Stimulated activated naive CD4-positive, alpha-beta T cell treated with Interleukin-2 at 50 U/mL for 16 hours (primary cell): ENCODE measurements at places on chromosomes 7 and 10.

- DNase-seq: no peak
Measured at GRCh38 chr7:80722616-80723195, 84.3 kb downstream of the CD36 start.

DNA sequence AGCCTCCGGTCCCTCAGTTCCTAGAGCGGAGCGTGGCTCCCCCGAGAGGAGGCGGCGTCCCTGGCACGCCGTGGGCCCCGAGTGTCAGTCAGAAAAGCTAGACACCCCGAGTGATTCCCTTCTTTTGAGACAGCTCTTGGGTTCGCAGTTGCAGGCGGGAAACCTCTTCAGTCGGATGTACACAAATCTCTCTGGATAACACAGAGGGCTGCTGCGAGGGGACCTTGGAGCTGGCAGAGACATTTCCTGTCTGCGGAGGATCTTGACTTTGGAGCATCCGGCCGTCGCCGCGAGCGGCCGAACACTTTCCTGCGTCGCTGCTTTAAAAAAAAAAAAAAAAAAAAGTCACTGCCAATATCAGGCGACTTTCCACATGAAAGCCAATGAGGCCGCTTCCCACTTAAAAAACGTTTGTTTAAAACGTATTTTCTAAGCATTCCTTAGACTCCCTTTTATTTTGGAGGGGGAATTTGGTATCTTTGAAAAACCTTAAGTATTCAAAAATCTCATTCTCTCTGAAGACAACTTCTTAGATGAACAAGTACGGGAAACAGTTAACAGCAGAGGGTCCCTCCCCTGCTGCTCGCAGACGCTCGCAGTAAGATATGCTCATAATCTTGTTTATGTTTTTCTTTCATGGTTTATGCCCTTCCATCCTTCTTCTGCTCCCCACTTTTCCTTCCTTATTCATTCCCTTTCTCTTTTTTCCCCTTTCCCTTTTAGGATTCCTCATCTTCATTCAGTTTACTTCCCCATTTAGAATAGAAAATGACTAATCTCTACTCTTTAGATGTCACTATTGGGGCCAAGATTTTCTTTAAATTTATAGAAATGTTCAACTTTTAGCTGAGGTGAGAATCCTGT lies 10.0 kb downstream of the HHEX start:
- DNase-seq: no peak

- DNase-seq: no peak
Measured at GRCh38 chr10:51654918-51655317, 44.5 kb downstream of the CSTF2T start.

- DNase-seq: no peak
Measured at GRCh38 chr7:3591944-3592343, 290.9 kb downstream of the SDK1 start.

- no peak for DNase-seq
Measured at GRCh38 chr10:21290499-21291160, 234.9 kb downstream of the SKIDA1 start.

- DNase-seq: no peak
Measured at GRCh38 chr7:152859781-152860191, 100.2 kb downstream of the ACTR3B start.

DNA sequence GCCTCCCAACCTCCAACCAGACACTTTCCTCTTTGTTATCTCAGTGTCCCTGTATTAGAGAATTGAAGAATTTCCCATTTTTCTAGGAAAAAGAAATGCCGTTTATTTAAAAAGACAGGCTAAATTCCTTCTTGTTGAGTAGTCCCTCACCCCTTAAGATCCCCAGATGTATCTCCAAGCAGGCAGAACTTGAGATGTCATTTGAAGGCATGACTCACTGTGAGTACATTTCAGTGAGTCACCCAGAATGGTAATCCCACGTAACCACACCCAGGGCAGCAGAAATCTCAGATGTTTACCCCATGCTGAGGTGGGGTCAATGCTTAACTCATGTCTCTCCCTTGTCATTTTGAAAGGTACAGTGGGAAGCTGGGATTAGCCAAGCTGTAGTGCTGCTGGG lies 4.4 kb downstream of the ZNF655 start:
- DNase-seq: peak; percentile 37

GRCh38 chr10:103942866-103943265 lies 24.1 kb upstream of the SLK start:
- DNase-seq: no peak

DNA sequence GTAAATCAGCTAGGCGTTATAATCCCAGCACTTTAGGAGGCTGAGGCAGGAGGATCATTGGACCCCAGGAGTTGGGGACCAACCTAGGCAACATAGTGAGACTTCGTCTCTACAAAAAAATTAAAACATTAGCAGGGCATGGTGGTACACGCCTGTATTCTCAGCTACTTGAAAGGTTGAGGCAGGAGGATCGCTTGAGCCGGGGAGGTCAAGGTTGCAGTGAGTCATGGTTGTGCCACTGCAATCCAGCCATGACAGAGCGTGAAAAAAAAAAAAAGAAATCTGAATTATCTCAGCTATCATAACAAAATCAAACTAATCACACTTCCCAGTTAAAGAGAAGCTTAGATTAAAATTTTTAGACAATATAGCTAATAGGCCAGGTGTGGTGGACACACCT lies 35.3 kb downstream of the ATAD1 start:
- DNase-seq: no peak

DNA sequence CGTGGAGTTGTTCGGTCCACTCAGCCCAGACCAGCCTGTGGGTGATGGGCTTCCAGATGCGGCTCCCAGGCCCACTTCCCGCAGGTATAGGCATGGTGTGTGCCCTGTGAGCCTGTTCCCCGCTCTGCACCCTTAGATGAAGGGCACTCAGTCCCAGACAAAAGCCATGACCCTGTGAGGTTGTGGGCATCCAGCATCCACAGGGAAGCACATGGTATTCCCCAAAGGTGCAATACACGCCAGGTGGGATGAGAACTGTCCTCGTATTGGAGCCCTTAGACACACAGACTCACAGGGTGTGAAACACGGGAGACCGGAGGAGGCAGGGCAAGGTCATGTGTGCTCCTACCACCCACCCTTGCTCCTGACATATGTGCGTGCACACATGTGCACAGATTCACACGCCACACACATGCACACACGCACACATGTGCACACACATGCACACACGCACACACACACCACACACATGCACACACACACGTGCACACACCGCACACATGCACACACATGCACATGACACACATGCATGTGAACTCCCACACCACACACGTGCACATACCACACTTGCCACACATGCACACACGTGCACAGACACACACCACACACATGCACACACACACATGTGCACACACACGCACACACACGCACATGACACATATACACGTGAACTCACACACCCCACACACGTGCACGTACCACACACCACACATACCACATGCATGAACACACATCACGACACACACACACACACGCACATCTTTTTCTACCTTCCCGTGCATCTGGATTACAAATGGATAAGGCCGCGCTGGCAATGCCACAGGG lies 319.4 kb downstream of the WDR37 start:
- DNase-seq: no peak

- DNase-seq: no peak
Measured at GRCh38 chr10:91271886-91272285, 51.4 kb downstream of the PCGF5 start.

DNA sequence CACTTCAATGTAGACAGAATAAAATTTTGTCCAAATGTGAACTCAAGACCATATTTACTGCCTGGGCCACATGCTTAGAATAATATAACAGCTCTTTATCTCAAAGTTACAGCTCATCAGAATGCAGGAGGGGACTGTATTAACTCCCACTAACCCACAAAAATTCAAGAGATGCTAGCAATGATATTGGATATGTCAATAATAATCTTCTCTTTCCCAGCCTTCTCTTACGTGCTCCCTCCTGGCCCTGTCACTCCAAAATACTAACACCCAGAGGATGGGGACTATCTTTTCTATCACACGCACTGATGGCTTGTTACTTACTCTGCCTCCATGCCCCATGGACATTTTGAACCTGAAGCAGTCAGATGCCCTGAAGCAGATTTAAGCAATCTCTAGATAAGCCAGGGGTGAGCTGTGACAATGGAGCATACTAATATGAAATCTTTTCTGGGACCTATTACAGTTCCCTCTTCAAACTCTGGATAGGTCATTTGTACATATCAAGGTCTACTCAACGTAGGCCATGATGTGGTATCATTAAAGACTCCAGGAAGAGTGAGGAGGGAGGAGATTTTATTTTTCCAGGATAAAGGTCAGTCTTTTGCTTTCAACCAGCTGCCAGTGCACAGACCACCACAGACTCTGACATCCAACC lies 803.0 kb downstream of the GRM8 start:
- DNase-seq: no peak

DNA sequence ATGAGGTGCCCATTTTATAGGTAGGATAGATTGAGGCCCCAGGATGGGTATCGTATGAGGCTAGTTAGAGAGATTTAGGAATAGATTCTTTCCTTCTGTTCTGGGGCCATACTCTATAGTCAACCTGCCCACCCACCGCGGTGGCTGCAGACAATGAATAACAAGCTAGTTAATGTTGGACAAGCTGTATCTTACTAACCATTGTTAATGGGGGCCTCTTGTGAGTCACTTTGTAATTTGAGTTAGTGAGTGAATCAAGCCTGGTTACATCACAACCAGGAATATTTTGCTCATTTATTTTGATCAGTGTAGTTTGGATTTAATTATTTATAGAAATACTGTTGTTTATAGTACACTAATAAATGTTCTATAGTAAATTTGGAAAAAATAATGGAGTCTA lies 7.3 kb downstream of the SORCS3 start:
- DNase-seq: no peak

DNA sequence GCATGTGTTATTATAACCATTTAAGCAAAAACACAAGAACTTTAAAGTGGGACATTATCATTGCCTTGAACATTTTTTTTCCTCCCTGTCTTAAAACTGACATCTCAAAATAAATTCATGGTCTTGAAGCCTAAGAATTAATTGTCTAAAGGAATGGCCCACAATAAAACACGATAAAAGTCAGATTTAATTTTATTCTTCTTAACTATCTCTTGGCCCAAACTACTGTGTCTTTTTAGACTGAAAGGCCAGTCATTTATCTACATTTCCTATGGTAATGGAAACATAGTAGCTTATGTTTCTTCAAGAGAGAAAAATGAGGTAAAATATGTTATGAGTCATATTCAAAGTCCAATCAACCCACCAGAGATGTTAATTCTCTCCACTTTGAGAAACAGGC lies 24.4 kb upstream of the ETV1 start:
- no peak for DNase-seq

- DNase-seq: no peak
Measured at GRCh38 chr10:95236068-95236903, 42.2 kb downstream of the ACSM6 start.

GRCh38 chr7:12004581-12004980 lies 172.6 kb upstream of the THSD7A start:
- no peak for DNase-seq

DNA sequence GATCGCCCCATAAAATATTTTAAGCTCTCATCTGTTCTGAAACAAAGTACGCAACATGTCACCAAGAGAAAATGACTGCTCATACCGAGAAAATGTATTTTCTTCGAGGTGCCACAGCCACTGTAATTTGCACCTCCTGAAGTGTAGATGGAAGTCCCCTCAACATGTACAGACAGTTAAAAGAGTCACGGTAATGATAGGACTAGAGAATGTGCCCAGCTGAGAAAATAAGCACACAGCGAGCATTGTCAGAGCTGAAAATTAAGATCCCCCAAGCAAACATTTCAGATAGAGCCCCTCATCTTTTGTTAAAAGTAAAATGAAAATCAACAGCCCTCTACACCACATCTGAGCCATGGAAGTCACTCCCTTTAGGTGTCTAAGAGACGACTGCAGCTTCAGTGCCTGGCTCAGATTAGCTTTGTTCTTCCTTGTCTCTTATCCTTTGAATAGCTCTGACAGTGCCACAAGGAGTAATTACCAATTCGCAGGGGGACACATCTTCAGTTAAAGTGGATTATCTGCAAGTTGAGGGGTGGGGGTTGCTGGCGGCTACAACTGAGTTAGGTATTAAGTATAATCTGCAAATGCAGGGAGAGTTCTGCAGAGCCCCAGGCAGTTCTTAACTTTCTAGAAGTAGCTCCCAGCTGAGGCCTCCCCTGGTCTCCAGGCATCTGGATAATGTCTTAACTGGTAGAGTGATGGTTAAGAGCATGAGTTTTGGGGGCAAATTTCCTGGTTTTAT lies 222.7 kb upstream of the C7orf33 start:
- no peak for DNase-seq
